Activated CD4-positive, alpha-beta T cell treated with anti-CD3 and anti-CD28 coated beads, Interleukin-2, amount 10 ng/mL, durations not matched to agents 24 days and 14 days (primary cell): ENCODE measurements at places on chromosomes 13 and 19.

GRCh38 chr13:44389060-44389666 lies 15.5 kb downstream of the SERP2 start:
- no peak overlapping the region for H3K4me3 ChIP-seq
- H3K4me1 ChIP-seq: no peaks in the 10 kb centered on the region
- DNase-seq: no peak
- H3K27me3 ChIP-seq: peaks cover 6% of the 10 kb centered on the region
- no peak overlapping the region for H3K27ac ChIP-seq

GRCh38 chr19:19582471-19582870 lies 36.0 kb downstream of the PBX4 start:
- H3K27me3 ChIP-seq: no peaks in the 10 kb centered on the region
- no peak for DNase-seq
- peaks cover 27% of the 10 kb centered on the region for H3K4me1 ChIP-seq

- no peaks in the 10 kb centered on the region for H3K4me1 ChIP-seq
- H3K27ac ChIP-seq: no peak overlapping the region
- H3K4me3 ChIP-seq: no peak overlapping the region
- H3K27me3 ChIP-seq: peaks cover 8% of the 10 kb centered on the region
- no peaks in the 10 kb centered on the region for H3K36me3 ChIP-seq
Observed at GRCh38 chr13:98622931-98623331, 46.0 kb upstream of the STK24 start.

DNA sequence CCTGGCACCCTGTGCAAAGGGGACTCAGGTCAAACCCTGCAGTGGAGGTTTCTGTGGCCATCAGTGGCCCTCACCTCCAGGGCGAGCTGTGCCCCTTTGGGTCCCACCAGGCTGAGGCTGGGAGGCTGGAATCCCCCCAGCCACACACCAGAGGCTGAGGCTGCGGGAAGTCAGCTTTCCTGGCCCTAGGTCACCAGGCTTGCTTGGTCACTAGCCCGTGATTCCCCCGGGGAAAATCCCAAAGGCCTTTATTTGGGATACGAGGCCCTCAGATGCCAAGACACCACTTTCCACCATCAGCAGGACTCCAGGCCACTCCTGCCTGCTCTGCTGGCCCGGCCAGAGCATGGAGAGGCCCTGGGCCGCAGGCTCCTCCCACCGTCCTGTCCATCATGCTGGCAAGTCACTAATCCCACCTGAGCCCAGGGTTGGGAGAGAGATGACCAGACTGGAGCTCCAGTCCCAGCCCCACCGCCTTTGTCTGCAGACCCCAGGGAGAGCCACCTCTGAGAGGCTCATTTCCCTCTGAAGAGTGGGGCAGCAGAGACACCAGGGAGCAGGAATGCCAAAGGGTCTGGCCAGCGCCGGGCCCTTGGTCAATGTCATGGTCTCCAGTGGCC lies 4.7 kb downstream of the NKPD1 start:
- peaks cover 7% of the 10 kb centered on the region for H3K36me3 ChIP-seq
- H3K4me1 ChIP-seq: peaks cover 13% of the 10 kb centered on the region
- DNase-seq: no peak
- no peak overlapping the region for H3K4me3 ChIP-seq
- peaks cover 30% of the 10 kb centered on the region for H3K27me3 ChIP-seq

DNA sequence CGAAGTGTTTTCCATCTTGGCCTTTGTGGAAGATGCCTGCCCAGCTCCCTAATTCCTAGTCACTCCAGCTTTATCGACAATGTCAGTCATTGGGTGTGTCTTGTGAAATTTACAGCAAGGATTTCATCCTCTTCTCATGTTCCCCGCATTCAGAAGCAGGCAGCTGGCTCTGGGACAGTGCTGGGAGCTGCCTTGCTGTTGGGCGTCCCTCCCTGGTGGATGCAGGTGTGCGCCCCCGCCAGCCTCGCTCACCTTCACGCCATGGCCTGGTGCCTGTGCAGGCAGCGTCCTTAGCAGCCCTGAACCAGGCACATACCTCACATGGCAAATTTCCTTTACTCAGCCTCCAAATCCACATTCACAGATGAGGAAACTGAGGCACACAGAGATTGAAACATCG lies 39.7 kb upstream of the TFDP1 start:
- no peak overlapping the region for H3K27ac ChIP-seq
- H3K27me3 ChIP-seq: no peaks in the 10 kb centered on the region
- H3K4me3 ChIP-seq: no peak overlapping the region

- no peaks in the 10 kb centered on the region for H3K27me3 ChIP-seq
- peak; percentile 98 for DNase-seq
- H3K4me3 ChIP-seq: peak within 1 kb of the TSS; percentile 95
- peaks cover 24% of the 10 kb centered on the region for H3K4me1 ChIP-seq
Observed at GRCh38 chr19:1605236-1606137, at the start of gene UQCR11. TSS of gene UQCR11 (minus strand) at chr19:1605462. CDS start at chr19:1605409, 53 bp downstream.

DNA sequence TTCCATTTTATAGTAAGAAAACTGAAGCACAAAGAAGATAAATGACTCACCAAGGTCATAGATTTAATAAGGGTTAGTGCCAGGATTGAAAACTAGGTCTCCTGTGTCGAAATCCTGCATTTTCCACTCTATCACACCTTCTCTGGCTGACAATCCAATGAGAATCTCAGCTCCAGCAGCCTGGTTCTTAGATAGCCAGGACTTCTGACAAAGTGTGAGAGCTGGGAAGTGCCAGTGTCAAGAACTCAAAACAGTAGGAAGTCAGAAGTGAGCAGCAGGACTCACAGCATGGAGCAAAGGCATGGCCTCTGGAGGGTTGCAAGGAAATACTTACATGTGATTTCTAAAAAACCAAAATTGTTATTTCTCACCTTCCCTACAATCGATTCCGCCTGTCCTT lies 24.3 kb downstream of the KCTD12 start:
- no peaks in the 10 kb centered on the region for H3K36me3 ChIP-seq
- H3K4me1 ChIP-seq: no peaks in the 10 kb centered on the region
- H3K27ac ChIP-seq: no peak overlapping the region
- H3K4me3 ChIP-seq: no peak overlapping the region

- H3K4me1 ChIP-seq: no peaks in the 10 kb centered on the region
- H3K27ac ChIP-seq: no peak overlapping the region
- no peak overlapping the region for H3K4me3 ChIP-seq
Observed at GRCh38 chr19:30093966-30094755, 152.1 kb downstream of the URI1 start.

GRCh38 chr19:19204181-19204580 lies 967 bp upstream of the NR2C2AP start:
- no peaks in the 10 kb centered on the region for H3K27me3 ChIP-seq
- H3K27ac ChIP-seq: no peak overlapping the region
- H3K36me3 ChIP-seq: peaks cover 11% of the 10 kb centered on the region
- DNase-seq: no peak
- peak overlapping the region; percentile 95 for H3K4me3 ChIP-seq
- peaks cover 29% of the 10 kb centered on the region for H3K4me1 ChIP-seq

GRCh38 chr13:37953696-37954095 lies 84.1 kb upstream of the TRPC4 start:
- DNase-seq: no peak
- no peaks in the 10 kb centered on the region for H3K4me1 ChIP-seq

GRCh38 chr19:38667661-38668171 lies 20.3 kb downstream of the ACTN4 start:
- no peak overlapping the region for H3K4me3 ChIP-seq
- H3K4me1 ChIP-seq: peaks cover 63% of the 10 kb centered on the region
- no peak overlapping the region for H3K27ac ChIP-seq
- H3K36me3 ChIP-seq: peaks cover 32% of the 10 kb centered on the region
- no peaks in the 10 kb centered on the region for H3K27me3 ChIP-seq

DNA sequence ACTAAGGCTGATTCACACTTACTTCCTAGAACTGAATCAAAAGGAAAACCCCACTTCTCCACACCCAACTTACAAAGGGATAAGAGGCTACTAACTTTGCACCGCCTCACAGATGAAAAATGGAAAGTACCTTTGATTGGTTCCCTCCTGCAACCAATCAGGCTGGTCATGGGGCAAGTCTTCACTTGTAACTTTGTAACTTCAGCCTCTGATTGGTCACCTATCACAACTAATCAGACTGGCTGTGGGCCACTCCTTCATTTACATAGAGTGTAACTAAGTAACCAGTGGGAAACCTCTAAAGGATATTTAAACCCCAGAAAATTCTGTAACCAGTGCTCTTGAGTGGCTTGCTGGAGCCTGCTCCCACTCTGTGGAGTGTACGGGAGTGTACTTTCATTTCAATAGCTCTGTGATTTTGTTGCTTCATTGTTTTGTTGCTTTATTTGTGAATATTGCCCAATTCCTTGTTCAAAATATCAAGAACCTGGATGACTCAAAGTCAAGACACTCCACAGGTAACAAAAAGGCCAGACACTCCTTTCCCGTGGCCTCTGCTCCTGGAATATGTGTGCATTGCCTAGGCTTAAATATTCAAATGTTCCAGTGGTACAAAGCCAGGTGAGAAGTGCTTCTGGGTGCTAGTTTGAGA lies 50.5 kb downstream of the RFC3 start:
- no peak for DNase-seq
- no peak overlapping the region for H3K4me3 ChIP-seq
- no peaks in the 10 kb centered on the region for H3K27me3 ChIP-seq
- H3K27ac ChIP-seq: no peak overlapping the region

GRCh38 chr19:14091081-14091812 lies 696 bp upstream of the SAMD1 start:
- peak overlapping the region; percentile 98 for H3K27ac ChIP-seq
- DNase-seq: peak; percentile 94
- peaks cover 17% of the 10 kb centered on the region for H3K4me1 ChIP-seq

- no peaks in the 10 kb centered on the region for H3K27me3 ChIP-seq
- H3K4me1 ChIP-seq: no peaks in the 10 kb centered on the region
- H3K36me3 ChIP-seq: no peaks in the 10 kb centered on the region
- no peak for DNase-seq
Observed at GRCh38 chr19:16942583-16942982, 53.8 kb downstream of the F2RL3 start.

- no peaks in the 10 kb centered on the region for H3K36me3 ChIP-seq
- no peak overlapping the region for H3K27ac ChIP-seq
- DNase-seq: no peak
- H3K4me1 ChIP-seq: no peaks in the 10 kb centered on the region
- no peak overlapping the region for H3K4me3 ChIP-seq
- no peaks in the 10 kb centered on the region for H3K27me3 ChIP-seq
Observed at GRCh38 chr13:54750521-54750920, 1721.9 kb downstream of the OLFM4 start.

GRCh38 chr19:45405435-45406225 lies 761 bp upstream of the PPP1R13L start:
- peaks cover 36% of the 10 kb centered on the region for H3K4me1 ChIP-seq
- H3K27me3 ChIP-seq: peaks cover 12% of the 10 kb centered on the region
- DNase-seq: peak; percentile 95
- peak overlapping the region; percentile 97 for H3K4me3 ChIP-seq
- H3K27ac ChIP-seq: peak overlapping the region; percentile 89

DNA sequence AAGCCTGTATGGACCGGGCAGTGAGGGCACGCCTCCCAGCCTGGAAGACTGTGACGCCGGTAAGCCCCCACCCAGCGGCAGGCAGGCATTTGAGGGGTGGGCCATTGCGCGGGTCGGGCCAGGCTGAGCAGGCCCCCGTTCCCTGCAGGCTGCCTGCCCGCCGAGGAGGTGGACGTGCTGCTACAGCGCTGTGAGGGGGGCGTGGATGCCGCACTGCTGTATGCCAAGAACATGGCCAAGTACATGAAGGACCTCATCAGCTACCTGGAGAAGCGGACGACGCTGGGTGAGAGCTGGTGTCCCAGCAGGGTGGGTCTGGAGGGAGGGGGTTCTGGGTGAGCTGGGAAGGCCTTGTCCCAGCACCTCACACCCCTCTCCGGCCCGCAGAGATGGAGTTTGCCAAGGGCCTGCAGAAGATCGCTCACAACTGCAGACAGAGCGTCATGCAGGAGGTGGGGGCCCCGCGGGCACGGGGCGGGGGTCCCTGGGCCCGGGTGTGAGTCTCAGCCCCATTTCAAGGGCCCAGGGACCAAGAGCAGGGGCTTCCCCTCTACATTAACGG lies 7.1 kb downstream of the ARHGAP45 start:
- peaks cover 42% of the 10 kb centered on the region for H3K4me1 ChIP-seq
- H3K27me3 ChIP-seq: peaks cover 2% of the 10 kb centered on the region
- no peak for DNase-seq
- peak overlapping the region; percentile 72 for H3K4me3 ChIP-seq
- H3K27ac ChIP-seq: peak overlapping the region; percentile 77

DNA sequence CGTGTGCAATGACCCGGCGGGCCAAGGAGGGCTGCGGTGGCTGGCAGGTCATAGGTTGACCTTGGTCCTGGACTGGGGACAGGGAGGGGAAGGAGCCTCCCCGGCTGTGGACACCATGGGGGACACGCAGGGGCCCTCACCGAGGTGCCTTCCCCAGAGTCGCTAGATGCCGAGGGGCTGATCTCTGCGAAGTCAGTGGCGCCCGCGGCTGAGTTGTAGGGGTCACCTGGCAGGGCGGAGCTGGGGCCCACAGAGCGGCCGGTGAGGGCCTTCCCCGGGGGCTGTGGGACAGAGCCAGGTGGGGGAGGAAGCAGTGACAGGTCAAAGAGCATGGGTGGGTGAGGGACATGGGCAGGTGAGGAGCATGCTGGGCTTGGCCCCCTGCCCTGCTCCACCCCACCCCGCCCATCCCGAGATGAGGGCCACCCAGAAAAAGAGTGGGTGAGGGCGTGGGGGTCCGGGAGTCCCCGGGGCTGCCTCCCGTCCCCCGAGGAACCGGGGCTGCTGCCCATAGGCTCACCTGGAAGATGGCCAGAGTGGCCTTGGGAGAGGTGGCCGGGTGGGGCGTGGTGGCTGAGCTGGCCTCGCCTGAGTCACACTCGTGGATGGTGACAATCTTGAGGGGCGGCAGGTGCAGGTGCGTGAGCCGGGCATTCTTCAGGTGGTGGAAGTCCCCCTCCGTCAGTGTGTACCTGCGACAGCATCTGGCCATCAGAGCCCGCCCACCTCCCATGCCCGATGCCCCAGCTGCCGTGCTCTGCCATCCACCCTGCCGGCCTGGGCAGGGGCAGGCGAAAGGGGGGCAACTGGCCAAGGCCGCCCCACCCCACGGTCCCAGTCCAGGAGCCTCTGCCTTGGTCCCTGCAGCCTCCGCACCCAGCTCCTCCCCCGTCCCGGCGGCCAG lies 3.5 kb downstream of the CBARP start:
- H3K4me3 ChIP-seq: no peak overlapping the region
- no peak for DNase-seq
- H3K27me3 ChIP-seq: peaks cover 10% of the 10 kb centered on the region
- H3K4me1 ChIP-seq: peaks cover 10% of the 10 kb centered on the region
- H3K27ac ChIP-seq: no peak overlapping the region

- H3K4me1 ChIP-seq: no peaks in the 10 kb centered on the region
- H3K27me3 ChIP-seq: no peaks in the 10 kb centered on the region
- H3K27ac ChIP-seq: peak overlapping the region; percentile 7
- no peak for DNase-seq
- H3K36me3 ChIP-seq: peaks cover 48% of the 10 kb centered on the region
Observed at GRCh38 chr13:52421216-52421615, 15.2 kb upstream of the THSD1 start.
